Stimulated activated CD4-positive, alpha-beta T cell treated with anti-CD3 and anti-CD28 coated beads, Interleukin-4, amount 100 ng/mL, for 48 hours (primary cell): ENCODE measurements at places on chromosomes 7 and 10.

GRCh38 chr7:750111-750905 lies 23.2 kb upstream of the PRKAR1B start:
- DNase-seq, result no peak

GRCh38 chr7:43004082-43004481 lies 71.9 kb downstream of the MRPL32 start:
- DNase-seq, result no peak

- DNase-seq, result no peak
Observed at GRCh38 chr7:47538846-47539311, 43.0 kb downstream of the TNS3 start.

DNA sequence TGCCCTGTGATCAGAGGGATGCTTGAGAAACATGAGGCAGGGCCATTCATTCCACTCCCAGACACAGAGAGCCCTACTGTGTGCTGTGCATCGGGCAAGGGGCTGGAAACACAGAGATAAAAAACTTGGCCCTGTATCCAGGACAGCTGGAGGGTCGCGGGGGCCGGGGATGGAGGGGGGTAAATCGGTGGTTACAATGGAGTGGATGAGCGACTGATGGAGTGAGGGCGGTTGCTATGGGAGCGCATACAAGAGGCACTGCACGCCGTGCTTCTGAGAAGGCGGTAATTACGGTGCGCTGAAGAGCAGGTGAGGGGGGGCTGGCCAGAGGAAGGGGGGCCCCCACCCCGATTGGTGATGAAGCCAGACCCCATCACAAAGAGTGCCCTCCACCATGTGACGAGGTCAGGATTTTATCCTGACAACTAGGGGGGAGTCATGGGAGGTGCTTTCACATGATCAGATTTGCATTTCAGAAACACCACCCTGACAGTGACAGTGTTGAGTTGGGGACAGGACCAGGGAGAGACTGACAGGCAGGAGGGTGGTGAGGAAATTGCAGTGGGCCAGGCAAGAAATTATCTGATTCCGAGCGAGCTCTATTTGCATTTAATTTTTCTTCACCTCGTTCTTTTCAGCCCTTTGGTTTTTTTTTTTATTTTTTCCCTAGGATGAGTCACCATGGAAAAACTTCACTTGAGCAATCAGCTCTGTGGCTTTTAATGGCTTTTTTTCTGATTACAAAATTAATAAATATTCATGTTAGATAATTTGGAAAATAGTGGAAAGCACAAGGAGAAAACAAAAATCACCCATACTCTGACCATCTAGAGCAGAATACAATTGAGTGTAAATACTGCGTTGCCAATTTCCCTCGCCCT lies 7.8 kb downstream of the CPA5 start:
- no peak for DNase-seq

DNA sequence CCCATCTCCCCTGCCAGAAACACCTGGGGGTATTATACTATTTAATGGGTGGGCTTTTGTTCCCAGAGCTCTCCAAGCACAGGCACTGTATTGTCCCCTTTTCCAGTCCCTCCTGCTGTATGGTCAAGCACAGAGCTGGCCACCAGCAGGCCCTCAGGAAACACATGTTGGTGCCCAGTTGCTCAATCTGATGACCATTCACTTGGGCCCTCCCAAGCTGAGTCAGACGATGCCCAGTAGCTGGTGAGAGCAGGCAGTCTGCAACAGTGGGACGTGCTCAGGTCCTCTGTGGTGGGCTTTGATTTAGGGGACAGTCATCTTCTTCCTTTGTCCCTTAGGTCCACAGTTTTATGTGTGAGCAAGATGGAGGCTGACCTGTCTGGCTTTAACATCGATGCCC lies 11.8 kb downstream of the SFXN2 start:
- no peak for DNase-seq
